ENCODE measurements at places on chromosomes 4 and X.

DNA sequence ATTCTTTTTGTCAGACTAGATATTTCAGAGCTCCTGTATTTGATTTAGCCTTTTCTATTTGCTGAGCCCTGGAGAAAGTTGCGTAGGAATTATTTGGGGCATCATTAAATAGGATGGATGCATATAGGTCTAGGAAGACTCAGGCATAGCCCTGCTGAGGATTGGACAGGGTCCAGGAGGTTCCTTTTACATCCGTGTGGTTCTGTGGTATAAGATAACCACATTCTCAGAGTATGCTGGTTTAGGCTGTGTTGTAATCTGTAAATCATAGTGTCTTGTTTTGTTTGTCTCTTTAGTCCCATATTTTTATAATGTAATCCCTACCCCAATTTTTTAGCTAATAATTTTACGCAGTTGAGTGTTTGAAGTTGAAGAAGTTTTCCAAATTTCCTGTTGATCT, 513.7 kb downstream of the RPA4 start:
- no peak for DNase-seq

DNA sequence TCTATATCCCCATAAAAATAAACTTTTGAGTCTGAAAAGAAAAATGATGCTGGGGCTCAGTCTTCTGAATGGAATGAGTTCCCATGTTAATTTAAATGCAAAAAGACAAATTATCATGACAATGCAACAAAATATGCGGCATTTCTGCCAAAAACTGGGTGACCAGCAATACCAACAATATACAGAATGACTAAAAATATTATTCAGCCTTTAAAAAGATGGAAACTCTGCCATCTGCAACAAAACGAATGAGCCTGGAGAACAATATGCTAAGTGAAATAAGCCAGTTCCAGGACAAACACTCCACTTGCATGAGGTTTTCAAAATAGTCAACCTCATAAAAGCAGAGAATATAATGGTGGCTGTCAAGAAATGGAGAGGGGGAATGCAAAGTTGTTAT, 558.5 kb downstream of the IL15 start:
- no peak for DNase-seq

DNA sequence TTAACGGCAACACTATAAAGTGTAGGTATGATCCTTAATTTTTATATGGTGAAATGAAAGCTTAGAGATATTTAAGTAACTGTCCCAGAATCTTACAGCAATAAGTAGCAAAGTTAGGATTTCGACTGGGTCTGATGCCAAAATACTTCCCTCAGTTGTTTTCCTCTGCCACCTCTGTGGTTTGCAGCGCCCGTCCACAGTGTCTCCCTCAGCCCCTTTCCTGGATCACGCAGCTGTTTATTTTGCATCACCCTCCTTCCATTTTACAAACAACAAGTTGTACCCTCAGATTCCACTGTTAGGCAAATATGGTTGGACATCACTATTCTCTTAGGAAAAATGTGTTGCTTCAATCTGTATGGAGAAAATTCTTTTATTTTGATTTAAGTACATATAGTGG, 56.1 kb downstream of the RAPGEF2 start:
- no peak for DNase-seq

- DNase-seq, result no peak
Measured at GRCh38 chr4:41456559-41457101, 81.3 kb upstream of the LIMCH1 start.

- DNase-seq, result no peak
Measured at GRCh38 chr4:172155838-172156345, 342.7 kb downstream of the GALNTL6 start.

DNA sequence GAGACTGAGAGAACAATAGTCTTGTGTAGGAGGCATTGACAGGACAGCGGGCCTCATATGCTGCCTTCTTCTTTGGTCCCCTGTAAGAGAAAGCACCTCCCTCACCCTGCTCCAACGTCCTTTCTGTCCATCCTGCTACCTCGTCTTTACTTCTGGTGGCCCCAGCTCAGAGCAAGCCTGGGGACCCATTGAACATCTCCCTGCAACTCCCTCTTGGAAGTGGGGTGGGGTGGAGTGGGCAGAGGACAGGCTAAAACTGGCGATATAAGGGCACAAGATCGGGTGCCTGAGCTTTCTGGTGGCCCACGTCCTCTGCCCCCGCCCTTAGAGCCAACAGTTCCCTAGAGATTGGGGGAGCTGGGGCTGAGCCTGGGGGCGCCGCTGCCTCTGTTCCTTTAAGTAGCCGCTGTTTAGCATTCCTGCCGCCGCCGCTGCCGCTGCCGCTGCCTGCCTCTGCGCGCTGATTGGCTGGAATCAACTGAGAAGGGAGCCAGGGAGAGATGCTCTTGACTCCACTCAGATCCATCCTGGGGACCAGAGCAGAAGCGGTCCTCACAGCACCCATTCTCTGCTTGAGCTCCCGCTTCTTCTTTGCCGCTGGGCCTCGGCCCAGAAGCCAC, at the start of gene DLG3:
DLG3 (plus strand) TSS at position 510 of the 620 bp plus-strand sequence. CDS start 367 bp downstream, outside the sequence.
- peak; percentile 77 for DNase-seq

DNA sequence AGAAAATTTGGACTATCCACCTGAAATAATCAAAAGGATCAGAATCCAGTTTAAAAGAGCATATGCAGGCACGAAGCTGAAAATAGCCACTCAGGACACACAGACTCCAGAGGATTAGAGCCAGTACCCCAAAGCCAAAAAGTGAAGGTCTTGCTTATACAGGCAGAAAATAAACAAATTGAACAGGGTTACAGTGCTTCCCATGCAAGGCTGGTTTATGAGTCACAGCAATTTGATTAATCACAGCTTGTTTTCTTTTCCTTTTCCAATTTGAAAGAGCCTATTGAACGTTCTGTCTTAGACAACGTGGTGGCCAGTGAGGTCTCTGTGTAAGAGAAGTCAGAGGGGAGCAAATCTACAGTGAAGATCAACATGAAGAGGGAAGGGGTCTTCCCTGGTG, 10.2 kb downstream of the HGFAC start:
- no peak for DNase-seq

DNA sequence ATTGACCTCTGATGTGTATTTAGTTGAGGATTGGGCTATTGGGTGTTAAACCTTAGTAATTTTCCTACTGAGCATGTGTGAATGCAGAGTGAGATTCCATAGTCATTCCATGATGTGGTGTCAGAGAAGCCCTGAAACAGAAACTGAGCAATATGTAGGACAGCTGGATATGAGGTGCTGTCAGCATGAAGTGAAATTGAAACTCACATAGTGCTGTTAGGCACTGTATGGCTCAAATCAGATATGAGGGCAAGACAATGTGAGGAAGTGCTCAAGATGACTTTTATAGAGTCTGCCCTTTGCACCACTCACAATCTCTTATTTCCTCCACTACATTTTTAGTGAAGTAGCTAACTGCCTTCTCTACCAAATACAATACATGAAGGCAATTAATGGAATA, 188.3 kb downstream of the SH3BGRL start:
- DNase-seq, result no peak

- no peak for DNase-seq
Measured at GRCh38 chr4:54662901-54663585, 5.3 kb downstream of the KIT start.

- DNase-seq, result no peak
Measured at GRCh38 chr4:8093587-8094274, 64.9 kb downstream of the ABLIM2 start.

GRCh38 chr4:149512501-149512900, 303.1 kb downstream of the IQCM start:
- DNase-seq, result no peak

- no peak for DNase-seq
Measured at GRCh38 chrX:71482228-71482958, 50.5 kb upstream of the OGT start.

DNA sequence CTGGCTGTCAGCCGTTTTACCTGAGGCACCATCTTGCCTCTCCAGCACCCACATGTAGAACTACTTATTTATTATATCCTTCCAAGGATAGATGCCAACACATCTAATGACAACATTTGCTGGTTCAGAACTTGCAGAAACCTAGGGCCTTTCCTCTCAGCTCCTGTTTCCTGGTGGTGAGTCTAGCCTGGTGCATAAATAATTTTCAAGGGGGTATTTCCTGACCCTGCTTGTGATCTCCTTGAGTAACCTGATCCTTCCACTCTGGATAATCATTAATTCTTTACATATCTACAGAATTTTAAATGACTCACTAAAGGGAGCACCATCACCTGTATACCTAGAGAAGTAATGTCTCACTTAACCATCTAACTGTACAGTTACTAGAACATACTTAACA, 153.4 kb downstream of the PPARGC1A start:
- no peak for DNase-seq

DNA sequence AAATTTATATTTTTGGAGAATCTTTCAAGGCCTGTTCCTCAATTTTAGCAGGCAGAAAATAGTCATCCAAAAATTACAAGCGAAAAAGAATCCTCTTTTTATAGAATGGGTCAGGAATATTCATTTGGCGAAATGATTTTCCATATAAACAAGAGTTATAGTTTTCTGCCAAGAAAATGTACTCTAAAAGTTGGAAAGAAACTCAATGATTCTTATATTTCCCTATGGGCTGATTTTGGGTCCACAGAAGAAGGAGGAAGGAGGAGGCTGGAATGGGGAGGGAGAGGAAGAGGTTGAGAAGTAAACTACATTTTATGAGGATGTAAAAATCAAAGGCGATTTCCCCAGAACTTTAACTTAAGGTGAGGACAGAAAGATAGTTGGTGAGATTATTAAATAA, 159.3 kb downstream of the DCAF12L1 start:
- no peak for DNase-seq

DNA sequence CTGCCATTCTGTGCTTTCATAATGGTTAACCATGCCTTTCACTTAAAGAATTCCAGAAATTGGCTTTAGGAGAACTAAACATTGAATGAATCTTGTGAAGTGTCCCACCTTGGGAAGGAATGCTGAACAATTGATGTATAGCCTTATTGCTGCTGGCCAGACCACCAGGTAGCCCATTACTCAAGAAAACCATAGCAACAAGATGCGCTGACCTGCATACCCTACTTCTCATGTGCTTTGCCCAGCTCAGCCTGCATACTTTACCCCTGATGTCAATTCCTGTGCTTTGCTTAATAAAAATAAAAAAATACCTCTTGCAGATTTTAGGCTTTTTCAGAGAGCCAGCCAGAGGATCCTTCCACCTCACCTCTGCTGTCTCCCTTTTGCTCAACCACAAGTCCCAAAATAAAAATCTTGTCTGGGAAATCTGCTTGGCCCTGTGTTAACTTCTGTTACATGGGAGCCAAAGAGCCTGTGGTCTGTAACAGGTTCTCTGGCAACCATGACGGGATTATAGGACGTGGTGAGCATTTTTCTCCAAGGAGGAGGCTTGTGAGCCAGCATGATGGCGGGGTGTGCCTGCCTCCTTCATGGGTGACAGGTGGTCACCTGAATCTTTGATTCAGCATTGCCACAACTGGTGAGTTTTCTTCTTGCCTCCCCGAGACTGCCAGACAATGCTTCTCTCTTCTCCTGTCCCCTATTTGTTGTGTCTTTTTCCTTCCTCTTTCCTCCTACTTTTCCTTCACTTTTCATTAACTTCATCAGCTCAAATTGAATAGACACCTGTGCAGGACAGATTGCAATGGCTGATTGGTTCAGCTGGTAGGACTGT, 106.8 kb downstream of the ARSJ start:
- no peak for DNase-seq

DNA sequence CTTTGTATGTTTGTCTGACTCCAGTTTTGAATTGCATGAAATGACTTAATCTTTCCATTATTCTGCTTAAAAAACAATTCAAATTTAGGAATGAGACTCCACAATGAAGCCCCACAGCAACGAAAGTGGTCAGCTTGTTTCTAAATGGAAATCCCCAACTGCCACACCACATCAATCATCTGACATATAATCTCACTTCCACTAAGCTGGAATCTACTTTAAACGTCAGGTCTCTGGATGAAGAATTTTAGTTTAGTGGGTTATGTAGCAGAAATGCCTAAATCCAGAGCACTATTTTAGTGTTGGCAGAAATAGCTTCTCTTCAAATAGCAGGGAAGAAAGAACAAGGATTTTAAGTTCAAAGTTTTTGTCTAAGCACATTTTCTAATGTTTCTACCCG, 1.7 kb upstream of the BMP2K start:
- DNase-seq, result no peak

DNA sequence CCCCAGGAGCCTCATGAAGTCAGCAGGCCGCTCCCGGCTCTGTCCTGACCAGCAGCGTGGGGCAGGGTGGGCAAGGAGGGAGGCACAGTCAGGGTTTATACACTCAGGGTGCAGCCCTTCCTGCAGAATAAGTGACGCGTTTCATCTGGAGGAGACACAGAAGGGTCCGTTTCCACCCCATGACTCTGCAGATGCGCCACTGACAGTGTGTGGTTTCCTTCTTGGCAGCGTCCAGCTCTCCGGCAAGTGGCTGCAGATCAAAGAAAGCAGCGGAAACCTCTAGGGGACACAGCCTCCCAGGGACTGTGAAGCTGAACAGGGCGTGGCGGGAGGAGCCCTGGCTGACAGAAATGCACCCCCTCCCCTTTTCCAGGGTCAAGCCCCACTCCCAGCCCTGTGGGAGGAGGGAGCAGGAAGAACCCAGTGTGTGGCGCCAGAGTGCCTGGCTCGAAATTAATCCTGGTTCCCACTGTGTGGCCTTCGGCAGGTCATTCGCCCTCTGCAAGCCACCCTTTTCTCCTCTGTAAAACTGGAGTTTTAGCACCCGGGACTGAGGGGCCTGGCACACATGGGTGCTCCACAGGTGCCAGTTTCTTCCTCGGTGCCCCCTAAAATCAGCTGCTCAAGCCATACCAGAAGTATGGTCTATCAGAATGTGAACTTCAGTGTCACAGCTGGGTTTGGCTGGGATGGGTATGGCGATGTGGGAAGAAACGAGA, 17.3 kb upstream of the TBC1D14 start:
- peak; percentile 68 for DNase-seq

DNA sequence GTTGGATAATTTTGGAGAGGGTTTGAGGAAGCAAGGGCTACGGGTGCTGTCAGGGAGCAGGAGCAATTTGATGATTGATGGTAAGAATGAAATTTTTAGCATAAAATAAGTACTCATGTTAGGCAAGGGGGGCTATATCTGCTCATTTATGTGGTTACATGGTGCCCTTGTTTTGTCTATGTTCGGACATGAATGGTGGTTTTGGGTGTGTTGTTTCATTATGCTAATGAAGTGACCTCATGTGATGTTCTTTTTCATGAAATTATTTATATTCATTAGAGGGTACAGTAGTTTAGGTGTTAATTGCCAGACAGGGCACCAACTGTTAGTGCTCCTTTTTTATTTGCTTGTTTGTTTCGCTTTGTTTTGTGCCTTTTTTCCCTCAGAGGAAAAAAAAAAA, 29.3 kb downstream of the CEP44 start:
- no peak for DNase-seq
